Activated CD4-positive, alpha-beta T cell treated with anti-CD3 and anti-CD28 coated beads, Interleukin-2, amount 50 U/mL, for 24 hours (primary cell): ENCODE measurements at places on chromosomes 5 and 9.

- no peak for DNase-seq
Observed at GRCh38 chr9:8206720-8207119, 407.1 kb upstream of the DMAC1 start.

GRCh38 chr5:122730037-122730436 lies 44.8 kb upstream of the SNX2 start:
- DNase-seq: no peak

- no peak for DNase-seq
Observed at GRCh38 chr5:157689942-157690689, 18.8 kb downstream of the C5orf52 start.

DNA sequence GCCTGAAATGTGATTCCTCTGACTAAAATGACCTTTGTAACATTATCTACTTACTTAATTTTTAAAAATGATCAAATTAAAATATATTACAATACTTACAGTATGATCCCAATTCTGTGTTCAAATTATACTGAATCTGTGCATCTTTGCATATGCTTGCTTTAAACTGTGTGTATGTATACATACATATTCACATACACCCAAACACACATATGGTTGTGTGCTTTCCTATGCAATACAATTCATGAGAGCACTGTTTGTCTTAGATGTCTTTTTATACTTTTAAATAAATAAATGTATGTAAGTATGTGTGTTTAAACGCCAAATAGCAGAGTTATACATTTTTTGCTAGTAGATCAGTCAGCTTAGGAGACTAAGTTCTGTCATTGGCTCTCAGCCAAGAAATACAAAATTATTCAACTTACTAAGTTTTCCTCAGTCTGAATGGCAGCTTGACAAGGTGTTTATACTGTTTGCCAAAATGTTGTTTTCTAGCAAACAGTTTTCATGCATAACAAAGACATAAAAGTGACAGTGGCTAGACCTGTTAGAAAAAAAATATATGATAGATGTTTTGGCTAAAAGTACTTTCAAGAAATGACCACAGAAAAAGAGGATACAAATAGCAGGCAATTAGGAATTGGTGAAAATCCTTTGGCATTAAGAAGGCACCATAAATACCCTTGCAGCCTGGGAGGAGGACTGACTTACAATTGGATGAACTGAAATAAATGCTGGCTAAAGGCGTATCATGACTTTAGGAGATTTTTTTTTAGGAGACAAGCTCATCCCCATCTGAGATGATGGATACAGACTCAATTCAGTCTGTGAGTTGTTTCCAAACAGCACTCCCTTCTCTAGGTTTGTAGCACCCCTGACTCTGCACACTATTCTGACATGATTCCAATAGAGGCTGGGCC lies 7.9 kb downstream of the TICAM2 start:
- no peak for DNase-seq

- DNase-seq: no peak
Observed at GRCh38 chr5:1036504-1037122, 28.0 kb downstream of the NKD2 start.

DNA sequence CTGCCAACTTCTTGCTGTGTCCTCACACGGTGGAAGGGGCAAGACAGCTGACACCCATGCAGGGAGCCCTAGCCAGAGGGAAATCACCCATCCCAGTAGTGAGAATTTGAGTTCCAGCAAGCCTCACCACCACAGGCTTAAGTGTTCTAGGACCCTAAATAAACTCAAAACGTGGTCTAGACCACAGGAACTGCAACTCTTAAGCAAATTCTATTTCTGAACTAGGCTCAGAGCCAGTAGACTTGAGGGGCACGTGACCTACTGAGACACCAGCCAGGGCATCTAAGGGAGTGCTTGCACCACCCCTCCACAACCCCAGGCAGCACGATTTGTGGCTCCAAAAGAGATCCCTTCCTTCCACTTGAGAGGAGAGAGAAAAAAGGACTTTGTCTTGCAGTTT lies 96.0 kb upstream of the PHF24 start:
- no peak for DNase-seq

GRCh38 chr9:104784098-104784497 lies 20.2 kb downstream of the NIPSNAP3B start:
- no peak for DNase-seq

DNA sequence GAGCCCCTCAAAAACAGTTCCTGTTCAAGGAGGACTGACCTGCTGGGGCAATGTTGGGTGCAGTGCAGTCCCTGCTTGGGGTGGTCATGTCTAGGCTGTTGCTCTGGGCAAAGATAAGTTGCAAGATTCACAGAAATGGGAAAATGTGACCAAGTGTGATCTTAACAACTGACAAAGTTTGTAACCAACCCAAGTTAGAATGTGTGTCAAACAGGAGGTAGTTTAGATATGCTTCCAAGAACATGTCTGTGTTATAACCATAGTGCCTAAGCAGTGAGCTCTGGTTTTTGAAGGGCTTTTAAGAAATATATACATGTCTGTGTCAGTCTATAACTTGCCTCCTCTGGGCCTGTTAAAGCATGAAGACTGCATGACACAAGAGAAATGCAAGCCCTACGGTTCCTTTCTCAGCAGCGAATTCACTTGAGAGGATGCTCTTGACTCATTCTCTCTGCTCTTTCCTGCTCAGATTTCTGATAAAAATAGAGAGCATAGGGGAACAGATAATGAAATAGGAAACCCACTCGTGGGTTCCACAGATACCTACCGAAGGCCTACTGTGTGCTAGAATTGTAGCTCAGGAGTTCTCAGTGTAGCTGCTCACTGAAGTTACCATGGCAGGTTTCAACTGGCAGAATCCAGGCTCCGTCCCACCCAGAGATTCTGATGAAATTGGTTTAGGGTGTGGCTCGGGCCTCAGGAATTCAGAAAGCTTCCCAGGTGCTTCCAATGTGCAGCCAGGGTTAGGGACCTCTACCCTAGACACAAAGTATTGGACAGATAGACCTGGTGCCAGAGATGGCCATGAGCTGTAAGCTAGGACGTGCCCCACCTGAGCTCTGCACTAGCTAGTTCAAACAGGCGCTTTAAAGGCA lies 52.4 kb downstream of the ARHGEF37 start:
- DNase-seq: no peak
